HCT116 (cell line): ENCODE measurements at places on chromosomes 7 and 10. TPM values are rescaled to one million over a fixed set of nuclear protein-coding genes. Genes with fewer than 3 reads are reported as not detected.

DNA sequence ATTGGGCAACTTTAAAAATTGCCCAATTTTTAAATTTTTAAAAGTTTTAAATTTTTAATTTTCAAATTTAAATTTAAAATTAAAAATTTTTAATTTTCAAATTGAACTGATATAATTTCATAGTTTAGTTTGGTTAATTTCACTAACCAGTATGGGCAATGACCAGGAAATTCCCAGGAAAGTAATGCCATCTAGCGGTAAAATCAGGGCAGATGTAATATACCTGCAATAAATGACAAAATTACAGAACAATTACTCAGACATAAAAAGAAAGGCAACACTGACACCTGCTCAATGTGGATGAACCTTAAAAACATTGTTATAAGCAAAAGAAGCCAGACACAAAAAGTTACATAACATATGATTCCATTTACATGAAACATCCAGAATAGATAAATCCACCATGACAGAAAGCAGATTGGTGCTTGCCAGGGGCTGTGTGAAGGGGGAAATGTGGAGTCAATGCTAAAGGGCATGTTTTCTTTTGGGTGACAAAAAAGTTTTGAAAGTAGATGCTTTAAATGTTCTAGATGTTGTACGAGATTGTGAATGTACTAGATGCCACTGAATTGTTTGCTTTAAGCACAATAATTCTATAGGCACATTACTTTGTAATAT is 28.6 kb upstream of the SLC16A12 start:
- peak; percentile 47 for DNase-seq
- no peaks in the 10 kb centered on the region for H3K27me3 ChIP-seq
- no peak overlapping the region for H3K27ac ChIP-seq
- no peaks in the 10 kb centered on the region for H3K4me1 ChIP-seq
- no peak overlapping the region for H3K4me3 ChIP-seq
- H3K36me3 ChIP-seq = no peaks in the 10 kb centered on the region

DNA sequence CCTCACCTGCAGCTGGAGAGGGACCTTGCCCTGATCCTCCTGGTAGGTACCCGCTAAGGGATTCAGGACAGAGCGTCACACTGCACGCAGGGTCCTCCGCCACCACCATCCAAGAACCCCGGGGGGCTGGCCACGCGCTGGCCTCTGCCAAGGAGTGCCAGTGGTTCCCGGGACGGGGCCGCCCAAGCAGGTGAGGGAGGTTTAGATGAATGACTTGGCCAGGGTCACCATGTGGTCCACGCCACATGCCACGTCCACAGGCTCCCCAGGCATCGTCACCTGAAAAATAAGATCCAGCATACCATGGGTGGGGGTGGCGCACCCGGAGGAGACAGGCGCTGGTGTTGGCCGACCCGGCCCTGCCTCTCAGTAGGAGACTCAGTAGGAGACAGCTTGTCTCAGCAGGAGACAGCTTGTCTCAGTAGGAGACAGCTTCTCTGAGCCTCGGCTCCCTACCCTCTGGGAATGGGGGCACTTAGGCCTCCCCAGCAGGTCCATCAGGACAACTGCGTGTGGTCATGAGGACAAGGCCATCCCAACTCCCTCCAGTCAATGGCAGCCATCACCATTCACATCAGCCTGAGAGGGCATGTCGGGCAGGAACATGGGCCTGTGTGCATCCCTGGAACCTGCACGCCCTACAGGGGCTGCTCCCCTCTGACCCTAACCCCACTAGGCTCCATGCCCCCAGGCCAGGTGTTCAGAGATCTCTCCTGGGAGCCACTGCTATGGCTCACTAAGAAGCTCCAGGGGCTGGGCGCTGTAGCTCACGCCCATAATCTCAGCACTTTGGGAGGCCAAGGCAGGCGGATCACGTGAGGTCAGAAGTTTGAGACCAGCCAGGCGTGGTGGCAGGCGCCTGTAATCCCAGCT is 30.5 kb downstream of the RCC1L start:
- H3K36me3 ChIP-seq = peaks cover 5% of the 10 kb centered on the region; the same call in 1 of the 2 replicates
- H3K4me1 ChIP-seq = no peaks in the 10 kb centered on the region
- no peak overlapping the region for H3K4me3 ChIP-seq
- H3K27me3 ChIP-seq = no peaks in the 10 kb centered on the region
- DNase-seq = no peak
- no peak overlapping the region for H3K27ac ChIP-seq

DNA sequence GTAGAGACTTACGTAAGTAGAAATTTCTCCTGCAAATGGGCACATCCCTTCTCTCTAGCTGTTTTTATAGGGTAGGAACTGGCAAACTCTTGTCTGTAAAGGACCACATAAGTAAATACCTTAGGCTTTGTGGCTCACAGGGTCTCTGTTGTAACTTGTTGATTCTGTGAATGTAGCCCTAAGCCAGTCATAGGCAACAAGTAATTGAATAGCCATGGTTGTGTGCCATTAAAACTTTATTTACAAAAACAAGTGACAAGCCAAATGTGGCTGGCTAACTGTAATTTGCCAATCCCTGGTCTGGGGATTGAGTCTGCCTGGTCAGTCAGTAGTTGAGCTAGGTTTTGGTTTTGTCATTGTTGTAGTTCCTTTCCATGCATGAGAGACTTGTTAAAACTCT is 5.3 kb upstream of the KLF6 start:
- no peak overlapping the region for H3K27ac ChIP-seq
- H3K4me1 ChIP-seq = peaks cover 14% of the 10 kb centered on the region
- H3K4me3 ChIP-seq = no peak overlapping the region
- H3K36me3 ChIP-seq = no peaks in the 10 kb centered on the region
- no peaks in the 10 kb centered on the region for H3K27me3 ChIP-seq

DNA sequence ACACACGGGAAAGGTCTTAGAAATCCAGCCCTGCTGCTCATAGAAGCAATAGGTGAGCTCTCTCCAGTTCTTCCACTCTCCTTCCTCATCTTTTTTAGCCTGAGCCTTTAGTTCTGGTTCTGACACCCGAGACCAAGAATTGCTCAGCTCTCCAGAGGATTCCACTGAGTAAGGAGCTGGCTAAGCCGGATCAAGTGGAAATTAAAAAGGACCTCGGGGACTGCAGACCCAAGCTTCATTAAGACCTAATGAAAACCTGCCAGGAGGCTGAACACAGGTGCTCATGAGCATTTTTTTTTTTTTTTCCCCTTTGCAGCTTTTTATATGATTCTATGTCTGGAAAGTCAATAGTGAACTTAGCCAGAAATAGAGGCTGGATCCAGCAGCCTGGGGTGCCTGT is 1176.0 kb upstream of the AUTS2 start:
- no peak overlapping the region for H3K27ac ChIP-seq
- no peak for DNase-seq
- no peaks in the 10 kb centered on the region for H3K36me3 ChIP-seq
- H3K4me3 ChIP-seq = no peak overlapping the region

SEMA3D gene
- 1.4 TPM for total RNA-seq

HOXA13 gene
- total RNA-seq = 3.6 TPM

SPDYE2B gene
- total RNA-seq = not detected
